ENCODE measurements at places on chromosomes 16 and 17.

GRCh38 chr16:67886387-67886786 lies 1.7 kb downstream of the NRN1L start:
- no peak for DNase-seq

- DNase-seq = no peak
Measured at GRCh38 chr17:489758-490329, 137.2 kb upstream of the RPH3AL start.

DNA sequence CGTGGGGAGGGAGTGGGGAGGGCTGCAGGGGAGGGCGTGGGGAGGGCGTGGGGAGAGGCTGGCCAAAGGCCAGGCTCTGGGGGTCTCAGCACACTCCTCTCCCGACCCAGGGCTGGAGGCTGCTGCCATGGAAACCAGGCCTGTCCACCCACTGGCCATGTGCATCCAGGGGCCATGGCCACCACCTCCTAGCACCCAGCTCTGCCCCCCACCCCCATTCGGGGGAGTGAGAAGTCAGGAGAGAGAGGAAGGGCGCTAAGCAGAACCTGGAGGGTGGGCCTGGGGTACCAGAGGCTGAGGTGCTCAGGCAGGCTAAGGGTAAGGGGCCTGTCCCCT lies 29.6 kb downstream of the ENDOV start:
- no peak for DNase-seq

- DNase-seq = no peak
Measured at GRCh38 chr16:66127459-66128370, 238.8 kb upstream of the CDH5 start.

GRCh38 chr17:67359960-67360791 lies 6.2 kb downstream of the PSMD12 start:
- DNase-seq = no peak

GRCh38 chr17:9862220-9862619 lies 36.5 kb downstream of the GLP2R start:
- DNase-seq = no peak
